ENCODE measurements at places on chromosomes 5 and 9.

GRCh38 chr5:110840347-110840960 is 101.6 kb downstream of the SLC25A46 start:
- DNase-seq, result no peak

DNA sequence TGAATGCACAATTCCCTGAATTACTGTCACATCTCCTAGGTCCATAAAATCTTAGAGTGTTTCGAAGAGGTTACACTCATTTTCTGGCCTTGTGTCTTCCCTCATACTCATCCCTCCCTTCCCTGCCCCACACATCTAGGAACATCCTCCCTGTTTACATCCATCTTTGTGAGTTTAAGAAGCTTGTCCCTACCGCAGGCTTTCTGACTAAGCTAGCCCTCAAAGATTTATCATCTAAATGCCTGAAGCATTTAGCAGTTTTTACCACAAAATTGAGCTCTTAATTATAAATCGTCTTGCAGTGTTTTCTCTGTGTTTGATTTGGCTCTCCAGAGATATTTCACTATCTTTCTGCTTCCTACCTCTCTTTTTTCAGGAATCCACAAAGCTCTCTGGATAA is 374.8 kb downstream of the KIAA0825 start:
- DNase-seq, result no peak

DNA sequence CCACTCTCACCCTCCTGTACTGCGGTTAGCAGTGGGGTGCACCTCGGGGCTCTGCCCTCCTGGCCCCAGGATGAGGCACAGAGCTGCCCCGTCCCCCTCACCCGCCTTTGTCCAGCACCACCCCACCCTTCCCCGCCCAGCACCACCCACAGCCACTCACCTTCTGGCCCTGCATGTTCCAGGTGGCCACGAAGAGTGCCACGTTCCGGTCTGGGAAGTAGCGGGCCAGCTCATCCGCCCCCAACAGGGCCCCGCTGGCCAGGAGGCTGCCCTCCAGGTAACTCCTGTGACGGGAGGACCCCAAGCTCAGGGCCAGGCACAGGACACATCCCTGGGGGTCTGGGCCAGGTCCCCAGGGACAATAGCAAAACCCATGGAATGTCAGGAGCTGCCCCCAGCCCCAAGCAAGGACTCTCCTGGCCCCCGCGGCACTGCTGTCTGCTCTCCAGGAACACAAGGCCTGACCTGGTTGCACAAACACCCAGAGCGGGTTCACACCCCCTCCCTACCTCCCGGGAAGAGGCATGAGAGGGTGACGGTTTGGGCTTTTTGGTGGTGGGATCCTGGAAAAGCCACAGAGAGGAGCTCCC is 5.0 kb downstream of the INPP5E start:
- no peak for DNase-seq

DNA sequence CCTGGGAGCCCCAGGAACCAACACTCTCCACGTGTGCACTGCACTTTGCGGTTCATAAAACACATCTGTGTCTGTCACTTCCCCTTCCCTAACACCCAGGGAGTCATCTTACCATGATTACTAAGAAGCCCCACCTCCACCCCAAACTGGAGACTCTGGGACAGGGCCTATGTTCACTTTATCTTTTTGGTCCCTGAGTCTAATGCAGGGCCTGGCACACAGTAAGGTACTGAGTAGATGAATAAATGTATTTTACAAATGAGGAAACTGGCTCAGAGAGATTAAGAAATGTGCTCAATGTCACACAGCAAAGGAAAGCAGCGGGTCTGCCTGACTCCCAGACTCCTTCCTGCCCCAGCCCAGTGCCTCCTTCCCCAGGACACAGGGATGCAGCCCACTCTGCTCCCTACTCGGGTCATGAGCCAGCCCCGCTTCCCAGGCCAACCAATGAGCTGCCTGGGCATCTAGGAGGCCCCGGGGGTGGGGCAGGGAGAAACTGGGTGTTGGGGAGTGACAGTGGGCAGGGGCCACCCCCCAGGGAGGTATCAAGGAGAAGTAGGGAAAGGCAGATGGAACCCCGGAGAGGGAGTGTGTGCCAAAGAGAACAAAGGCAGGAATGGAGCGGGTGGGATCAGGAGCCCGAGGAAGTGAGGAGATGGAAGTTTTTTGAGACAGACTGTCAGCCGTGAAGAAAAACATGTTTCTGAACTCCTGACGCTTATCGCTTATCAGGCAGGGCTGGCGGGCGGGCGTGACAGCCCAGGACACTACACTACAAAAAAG is 30.5 kb downstream of the SHB start:
- DNase-seq, result peak; percentile 2

DNA sequence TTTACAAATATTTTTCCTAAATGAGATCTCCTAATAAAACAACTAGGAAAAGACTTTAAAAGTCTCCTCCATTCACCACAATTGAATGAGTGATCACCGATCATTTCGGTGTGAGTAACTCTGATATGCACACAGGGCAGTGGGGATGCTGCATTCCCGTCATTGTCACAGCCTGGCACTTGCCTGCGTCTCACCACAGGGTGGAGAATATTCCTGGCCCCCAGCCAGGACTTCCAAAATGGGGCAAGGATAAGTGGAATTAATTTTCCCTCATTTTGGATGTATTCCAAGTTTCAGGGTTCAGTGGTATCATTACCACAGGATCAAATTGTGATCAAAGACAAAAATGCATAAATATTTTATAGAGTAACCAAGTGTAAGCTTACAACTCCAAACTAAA is 107.1 kb downstream of the CTNND2 start:
- DNase-seq, result no peak

- DNase-seq, result no peak
These were observed 62.7 kb upstream of the PPP2CA start for GRCh38 chr5:134288610-134289009.

DNA sequence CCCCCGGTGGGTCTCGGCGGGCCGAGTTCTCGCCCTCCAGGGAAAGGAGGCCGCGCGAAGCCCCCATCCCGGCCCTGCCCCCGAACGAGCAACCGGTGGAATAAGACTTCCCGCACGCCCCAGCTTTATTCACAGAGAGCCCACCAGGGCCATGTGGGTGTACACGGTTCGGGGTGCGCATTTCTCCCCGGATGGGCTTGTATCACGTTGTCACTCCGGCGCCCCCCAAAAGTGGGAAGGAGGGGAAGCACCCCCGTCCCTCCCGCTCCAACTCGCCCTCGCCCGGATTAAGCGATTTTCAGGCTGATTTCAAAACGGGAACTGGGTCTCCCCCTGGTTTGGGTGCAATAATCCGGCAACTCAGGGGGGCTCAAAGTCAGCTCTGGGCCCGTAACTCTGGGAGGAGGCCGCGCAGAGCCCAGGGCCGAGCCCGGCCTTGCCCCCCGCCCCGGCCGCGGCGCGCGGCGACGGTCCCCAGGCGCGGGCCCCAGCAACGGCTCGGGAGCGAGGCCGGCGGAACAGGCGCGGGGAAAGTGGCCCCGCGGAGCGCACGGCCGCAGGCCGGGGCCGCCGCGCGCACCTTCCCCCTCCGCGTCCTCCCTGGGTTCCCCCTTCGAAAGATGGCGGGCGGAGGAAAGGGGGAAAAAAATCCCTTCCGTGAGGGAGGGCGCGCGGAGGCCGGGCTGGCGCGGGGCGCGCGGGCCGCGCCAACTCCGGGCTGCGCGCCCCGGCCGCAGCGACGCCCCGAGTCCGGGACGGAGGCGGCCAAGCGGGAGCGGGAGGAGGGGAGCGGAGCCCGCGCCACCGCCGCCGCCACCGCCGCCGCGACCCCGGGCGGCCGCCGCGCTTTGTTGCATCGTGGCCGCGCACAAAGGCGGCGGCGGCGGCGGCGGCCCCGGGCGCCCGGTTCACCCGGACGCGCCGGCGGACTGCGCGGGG is 644 bp downstream of the BRD3 start:
- peak; percentile 32 for DNase-seq

- no peak for DNase-seq
These were observed 125.9 kb upstream of the FOXD4L5 start for GRCh38 chr9:65410926-65411325.

DNA sequence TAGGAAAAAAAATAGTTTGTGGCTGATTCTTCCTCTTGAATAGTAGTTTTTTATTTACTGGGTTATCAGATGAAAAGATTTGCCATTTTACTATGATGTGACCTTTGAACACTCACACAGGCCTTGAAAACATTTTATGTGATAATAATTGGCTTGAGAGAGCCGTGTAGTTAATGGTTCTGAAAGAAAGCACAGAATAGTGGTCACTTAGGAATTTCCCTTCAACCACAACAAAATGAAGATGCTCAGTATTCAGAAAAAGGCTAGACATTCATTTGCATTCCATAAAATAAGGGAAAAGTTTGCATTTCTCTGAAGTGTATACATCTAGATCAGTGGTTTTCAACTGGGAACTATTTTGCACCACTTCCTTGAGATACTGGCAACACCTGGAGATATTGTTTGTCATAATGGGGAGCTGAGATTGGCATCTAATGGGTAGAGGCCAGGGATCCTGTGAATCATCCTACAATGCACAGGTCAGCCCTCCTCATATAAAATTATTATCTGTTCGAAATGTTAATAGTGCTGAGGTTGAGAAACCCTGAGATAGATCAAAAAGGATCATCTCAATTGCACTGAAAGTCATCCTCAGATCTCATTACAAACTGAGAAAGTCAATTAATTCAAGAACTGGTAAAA is 446.4 kb upstream of the CCNG1 start:
- DNase-seq, result no peak

DNA sequence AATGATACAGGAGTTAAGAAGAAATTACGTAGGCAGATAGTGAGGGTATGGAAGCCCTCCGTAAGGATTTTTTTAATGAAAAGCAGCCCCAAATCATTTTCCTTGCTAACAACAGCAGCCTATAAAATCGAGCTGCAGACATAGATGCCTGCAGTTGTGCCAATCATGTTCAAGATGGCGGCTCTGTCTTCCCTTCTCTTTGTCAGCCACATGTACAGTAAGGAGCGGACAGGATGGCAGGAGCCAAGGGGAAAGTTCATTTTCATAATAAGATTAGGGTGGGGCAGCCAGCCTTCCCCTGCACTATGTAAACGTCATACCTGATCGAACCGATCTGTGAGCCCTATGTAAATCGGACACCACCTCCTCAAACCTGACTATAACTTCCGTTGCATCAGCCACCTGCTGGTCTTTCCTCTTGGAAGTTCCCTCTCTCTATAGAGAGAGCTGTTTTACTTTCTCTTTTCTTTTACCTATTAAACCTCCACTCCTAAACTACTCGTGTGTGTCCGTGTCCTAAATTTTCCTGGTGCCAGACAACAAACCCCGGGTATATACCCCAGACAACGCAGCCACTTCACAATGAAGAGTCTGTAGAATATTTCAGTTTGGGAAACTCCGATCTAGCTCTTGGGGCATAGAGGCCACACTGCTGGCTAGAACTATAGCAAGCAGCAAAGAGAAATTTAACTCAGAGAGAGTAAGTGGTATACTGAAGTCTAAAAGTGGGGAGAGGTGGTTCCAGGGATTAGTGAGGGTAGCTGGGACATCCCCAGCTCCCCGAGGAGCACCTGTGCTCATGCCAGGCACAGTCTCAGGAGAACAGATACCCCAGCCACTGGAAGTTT is 20.8 kb upstream of the SLC24A2 start:
- DNase-seq, result no peak

DNA sequence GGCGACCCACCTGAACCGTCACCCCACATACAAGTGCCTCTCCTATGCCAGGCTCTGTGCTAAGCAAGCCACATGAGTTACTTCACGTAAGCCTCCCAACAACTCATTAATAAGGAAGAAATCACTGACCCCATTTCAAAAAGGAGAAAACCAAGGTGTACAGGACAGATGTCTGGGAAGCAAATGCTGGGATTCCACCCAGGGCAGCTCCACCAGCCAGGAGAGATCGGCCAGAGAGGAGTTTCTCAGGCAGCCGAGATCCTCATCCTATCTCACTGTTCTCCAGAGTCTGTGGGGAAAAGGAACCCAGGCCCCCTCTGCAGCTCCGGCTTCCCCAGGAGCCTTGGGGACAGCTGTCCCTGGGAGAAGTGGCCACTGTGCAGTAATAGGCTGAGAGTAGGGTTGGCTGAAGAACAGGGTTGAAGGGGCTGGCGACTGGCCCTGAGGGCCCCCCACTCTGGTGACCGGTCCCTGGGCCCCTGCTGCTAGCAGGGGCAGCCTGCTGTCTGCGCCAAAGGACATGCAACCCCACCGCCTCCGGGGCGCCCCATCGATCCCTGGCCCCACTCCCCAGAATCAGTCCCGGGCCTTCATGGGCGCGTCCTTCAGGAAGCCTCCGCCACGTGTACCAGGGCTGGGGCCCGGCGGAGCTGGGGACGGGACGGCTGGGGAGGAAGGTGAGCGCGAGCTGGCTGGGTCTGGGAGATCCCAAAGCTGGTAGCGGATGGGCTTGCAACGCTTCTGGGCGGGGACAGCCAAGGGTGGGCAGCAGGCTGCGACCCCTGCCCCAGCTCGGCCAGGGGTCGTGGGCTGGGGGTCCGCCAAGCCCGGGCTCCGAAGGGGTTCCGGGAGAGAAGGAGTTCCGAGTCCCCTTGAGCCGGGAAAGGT is 44.1 kb upstream of the STXBP1 start:
- no peak for DNase-seq

DNA sequence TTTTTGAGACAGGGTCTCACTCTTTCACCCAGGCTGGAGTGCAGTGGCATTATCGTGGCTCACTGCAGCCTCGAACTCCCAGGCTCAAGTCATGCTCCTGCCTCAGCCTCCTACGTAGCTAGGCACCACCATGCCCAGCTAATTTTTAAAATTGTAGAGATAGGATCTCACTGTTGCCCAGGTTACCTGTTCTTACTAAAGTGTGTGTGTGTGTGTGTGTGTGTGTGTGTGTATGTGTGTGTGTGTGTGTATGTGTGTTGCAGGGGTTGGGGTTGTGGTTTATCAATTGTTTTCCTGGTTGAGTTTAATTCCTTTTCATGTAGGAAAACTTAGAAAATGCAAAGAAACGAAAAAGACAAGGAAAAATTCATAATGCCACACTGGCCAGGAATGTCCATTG is 21.8 kb downstream of the RNF44 start:
- DNase-seq, result no peak

Measured in stimulated activated naive B cell treated with anti-CD40 and anti-IgM and Interleukin-4, amounts not matched to agents 10 μg/mL and 1 μg/mL and 100 μg/mL, for 72 hours (primary cell).